ENCODE measurements at places on chromosomes 1 and 21.

- DNase-seq: no peak
Measured at GRCh38 chr1:94022471-94023189, 98.3 kb downstream of the ABCA4 start.

GRCh38 chr1:84861988-84862644 is 30.9 kb downstream of the LPAR3 start:
- no peak for DNase-seq

GRCh38 chr1:116375887-116376728 is 3.1 kb downstream of the ATP1A1 start:
- DNase-seq: no peak

DNA sequence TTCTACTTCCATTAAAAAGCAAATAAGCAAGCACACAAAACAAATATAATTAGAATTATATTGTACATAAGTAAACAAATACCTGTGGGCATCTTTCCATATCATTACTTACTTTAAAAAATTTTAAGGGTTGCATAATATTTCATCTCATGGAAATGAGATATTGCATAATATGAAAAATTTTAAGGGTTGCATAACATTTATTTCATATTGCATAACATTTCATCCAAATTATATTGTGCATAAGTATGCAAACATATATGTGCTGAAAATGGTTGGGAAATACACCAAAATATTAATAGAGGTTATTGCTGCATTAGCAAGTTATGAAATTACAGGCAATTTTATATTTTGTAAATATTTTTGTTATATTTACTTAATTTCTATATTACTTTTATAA is 213.7 kb downstream of the KCNH1 start:
- DNase-seq: no peak

GRCh38 chr21:26888256-26888655 is 43.0 kb upstream of the ADAMTS1 start:
- no peak for DNase-seq

DNA sequence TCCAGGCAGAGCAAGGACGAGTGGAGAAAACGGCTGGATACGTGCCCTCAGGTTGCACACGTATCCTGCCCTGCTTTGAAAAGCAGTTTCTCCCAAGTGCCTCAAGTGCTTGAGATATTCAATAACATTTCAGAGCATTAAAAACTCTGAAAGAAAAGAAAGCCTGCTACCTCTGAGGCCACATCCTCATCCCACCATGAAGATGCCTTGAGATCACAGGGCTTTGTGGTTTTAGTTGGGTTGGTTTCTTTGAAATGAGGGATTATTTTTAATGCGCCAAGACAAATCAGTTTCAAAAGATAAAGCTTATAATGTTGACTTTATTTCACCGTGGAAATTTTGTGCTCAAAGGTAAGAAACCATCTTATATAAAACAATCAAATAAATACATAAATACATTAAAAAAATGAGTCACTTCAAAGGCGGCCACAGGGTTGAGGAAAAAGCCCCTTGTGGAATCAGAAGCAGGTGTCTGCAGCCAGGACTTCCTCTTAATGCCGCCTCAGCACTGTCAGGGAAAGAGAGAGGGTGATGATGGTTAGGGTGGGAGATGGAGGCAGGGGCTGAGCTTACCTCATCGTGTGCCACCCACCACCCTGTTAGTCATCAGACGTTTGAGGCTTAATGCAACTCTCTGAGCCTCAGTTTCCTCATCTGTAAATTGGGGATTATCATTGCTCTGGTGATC is 1.4 kb downstream of the NPPB start:
- peak; percentile 22 for DNase-seq

DNA sequence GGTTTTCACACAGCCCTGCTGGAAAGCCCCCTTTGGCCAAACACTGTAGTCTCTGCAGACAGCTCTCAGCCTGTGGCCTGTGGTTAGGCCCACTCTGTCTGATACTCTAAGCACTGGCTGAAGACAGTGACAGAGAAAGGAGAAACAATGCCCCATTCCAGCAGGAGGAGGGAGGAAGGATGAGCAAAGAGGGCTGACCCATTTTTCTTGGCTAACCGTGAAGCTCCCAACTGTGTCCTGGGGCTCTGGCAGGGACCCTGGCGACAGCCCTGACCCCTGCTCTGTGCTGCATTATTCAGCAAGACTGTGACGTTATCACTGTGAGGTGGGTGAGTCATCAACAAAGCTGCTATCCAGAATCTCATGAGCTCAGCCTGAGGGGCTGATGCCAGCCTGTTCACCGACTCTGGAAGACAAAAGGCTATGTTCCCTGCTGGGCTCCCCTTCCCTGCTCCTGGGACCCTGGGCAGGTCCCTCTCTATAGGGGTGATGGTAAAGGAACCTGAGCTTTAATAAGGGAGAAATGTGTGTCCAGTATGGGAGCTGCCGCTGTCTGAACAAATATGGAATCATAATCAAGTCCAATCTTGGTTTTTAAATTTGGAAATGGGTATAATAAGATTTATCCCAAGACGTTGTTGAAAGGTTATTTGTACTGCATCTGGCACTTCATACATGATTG is 107.0 kb downstream of the RHOU start:
- no peak for DNase-seq

GRCh38 chr1:213274140-213274539 is 223.1 kb downstream of the RPS6KC1 start:
- peak; percentile 4 for DNase-seq

DNA sequence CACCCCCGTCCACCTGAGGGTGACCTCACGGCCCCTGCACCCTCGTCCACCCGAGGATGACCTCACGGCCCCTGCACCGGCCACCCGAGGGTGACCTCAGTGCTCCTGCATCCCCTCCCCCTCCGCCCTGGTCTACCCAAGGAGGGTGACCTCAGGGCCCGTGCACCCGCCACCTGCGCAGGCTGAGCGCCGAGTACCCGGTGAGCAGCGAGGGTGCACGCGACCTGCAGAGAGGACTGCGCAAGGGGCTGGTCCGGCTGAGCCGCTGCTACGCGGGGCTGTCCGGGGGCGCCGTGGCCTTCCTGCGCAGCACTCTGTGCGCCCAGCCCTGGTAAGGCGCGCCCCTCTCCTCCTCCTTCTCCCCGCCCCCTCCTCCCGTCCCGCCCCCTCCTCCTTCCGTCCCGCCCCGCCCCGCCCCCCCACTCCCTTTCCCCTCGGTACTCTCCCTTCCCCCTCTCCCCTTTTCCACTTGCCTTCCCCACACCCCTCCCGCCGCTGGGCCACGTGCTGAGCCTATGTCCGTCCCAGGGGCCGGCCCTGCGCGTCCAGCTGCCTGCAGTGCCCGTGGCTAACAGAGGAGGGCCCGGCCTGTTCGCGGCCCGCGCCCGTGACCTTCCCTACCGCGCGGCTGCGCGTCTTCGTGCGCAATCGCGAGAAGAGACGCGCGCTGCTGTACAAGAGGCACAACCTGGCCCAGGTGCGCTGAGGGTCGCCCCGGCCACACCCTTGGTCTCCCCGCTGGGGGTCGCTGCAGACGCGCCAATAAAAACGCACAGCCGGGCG is 28.4 kb downstream of the TRIM11 start:
- DNase-seq: peak; percentile 89

DNA sequence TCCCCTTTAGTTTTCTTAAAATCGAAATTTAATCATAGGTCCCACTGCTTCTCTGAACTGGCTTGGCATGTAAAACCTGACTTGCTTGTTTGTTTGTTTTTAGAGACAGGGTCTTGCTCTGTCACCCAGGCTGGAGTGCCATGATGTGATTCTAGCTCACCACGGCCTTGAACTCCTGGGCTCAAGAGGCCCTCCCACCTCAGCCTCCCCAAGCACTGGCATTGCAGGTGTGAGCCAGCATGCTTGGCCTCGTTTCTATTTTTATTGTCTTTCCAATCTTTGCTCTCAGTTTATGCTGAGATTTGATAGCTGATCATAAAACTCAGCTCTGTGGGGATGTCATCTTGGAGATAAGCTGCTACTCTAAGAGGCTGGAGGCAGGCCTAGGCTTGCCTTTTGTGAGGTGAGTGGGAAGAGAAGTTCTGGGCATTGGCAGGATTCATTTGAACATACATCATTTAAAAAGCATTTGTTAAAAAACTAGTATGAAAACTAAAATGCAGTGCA is 51.5 kb upstream of the GCLM start:
- DNase-seq: peak; percentile 31

GRCh38 chr1:32684167-32684811 is 18.3 kb downstream of the SYNC start:
- no peak for DNase-seq

DNA sequence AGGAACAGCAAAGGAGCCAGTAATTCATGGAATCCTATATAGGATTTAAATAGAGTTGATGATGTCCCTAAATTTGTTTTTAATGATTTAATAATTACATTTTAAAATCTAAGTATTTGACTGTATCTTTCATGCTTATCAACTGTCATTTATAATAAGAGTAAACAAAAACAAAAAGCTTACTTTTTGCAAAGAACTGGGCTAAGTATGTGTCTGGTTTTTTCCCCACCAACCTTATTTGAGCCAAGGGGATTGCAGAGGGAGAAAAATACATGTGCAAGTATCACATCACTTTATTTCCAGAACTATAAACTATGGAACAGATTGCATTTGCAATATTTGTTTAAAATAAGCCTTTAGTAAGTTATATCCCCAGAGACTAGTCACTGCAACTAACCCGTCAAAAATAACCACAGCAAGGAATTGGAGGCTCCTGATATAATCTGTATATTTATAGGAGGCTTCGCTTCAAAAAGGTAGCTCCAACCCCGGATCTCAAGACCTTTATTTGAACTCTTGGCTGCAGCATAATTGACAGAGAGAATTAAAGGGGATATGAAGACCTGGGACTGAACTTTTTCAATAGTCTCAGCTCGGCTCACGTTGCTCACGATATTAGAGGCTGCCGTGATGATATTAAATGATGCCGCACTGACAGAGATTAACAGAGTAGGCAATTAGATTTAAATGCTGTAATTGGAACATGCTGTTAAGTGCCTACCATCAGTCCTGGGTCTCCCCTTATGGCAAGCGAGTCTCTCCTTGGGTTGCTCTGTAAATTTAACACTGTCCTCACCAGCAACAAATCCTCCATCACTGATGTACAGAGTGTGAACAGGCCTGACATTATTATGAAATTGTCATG is 329.1 kb upstream of the NFIA start:
- DNase-seq: peak; percentile 36

- peak; percentile 67 for DNase-seq
Measured at GRCh38 chr1:179953974-179954492, 577 bp upstream of the CEP350 start.
